ENCODE measurements at places on chromosomes 2 and 18.
A peak's percentile ranks its signal among the peaks of the same experiment; 100 is the strongest.

- DNase-seq: no peak
These were observed 46.5 kb downstream of the ZAP70 start for GRCh38 chr2:97759727-97760407.

GRCh38 chr2:95260028-95261023 is 13.9 kb upstream of the PROM2 start:
- no peak for DNase-seq

- DNase-seq: no peak
These were observed 19.8 kb downstream of the MYL12B start for GRCh38 chr18:3281456-3282400.

GRCh38 chr2:233672886-233673285 is 1.2 kb downstream of the UGT1A9 start:
- no peak for DNase-seq

DNA sequence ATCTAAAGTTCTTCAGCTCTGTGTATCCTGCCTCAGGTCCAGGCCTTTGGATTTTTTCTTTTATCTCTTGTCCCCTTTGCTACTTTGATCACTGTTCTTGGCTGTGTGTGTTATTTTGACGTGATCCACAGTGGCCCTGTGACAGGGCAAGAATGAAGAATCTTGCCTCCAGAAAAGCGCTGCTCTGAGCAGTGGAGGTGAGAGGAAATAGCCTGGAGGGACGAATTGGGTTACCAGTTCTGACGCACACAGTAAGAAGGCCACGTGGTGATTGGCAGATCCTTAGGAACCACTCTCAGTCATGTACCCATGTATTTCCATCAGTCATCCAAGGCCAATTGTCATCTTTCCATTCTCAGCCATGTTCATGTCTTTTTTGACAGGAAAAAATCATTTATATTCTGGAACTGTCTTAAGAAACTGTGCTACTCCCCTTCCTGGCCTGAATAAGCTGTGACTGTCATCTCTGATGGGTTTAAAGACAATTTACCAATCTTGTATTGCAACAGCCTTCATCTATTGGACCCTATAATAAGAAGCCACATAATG is 47.6 kb downstream of the MAPK4 start:
- no peak for DNase-seq

DNA sequence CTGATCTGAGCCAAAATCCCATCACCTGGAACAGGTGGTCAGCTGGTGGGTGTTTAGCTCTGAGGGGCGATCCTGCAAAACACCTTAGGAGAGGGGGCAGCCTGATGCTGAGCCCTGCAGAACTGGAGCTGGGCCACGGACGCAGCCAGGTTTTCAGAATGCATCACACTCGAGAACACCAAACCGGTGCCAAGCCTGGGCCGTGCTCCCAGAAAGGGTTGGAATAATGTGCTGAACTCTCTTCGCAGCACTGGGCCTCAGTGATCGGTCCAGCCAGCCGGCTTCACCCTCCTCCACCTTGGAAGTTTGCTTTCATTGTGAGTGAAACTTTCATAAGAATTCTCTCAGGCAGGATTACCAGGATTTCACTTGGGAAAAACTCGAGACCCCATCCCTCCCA is 56.5 kb upstream of the TTC39C start:
- peak; percentile 55 for DNase-seq
